ENCODE measurements at places on chromosomes 3 and 15.

DNA sequence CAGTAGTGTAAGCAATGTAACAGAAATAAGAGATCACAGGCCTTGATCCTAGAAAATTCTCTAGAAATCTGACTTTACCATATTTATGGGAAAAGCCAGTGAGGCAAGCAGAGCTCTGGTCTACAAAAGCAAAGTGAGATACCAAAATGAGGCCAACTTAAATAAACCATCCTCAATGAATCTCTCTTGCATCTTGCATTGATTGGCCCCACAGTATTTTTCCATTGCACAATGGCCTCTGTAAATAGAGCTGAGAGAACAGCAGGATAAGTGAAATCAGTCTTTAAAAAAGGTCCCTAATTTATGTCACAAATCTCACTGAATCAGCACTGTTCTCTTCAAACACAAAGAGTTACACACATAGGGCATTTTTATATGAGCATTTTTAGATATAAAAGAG is 8.9 kb downstream of the CFAP20DC start:
- no peak overlapping the region for H3K27ac ChIP-seq
- DNase-seq: no peak
- peaks cover 3% of the 10 kb centered on the region for H3K27me3 ChIP-seq
- no peaks in the 10 kb centered on the region for H3K4me1 ChIP-seq
- no peak overlapping the region for H3K4me3 ChIP-seq

GRCh38 chr15:97687654-97688053 is 272.8 kb upstream of the ARRDC4 start:
- H3K4me1 ChIP-seq: no peaks in the 10 kb centered on the region
- no peak for DNase-seq
- H3K36me3 ChIP-seq: no peaks in the 10 kb centered on the region
- no peak overlapping the region for H3K27ac ChIP-seq
- H3K4me3 ChIP-seq: no peak overlapping the region

DNA sequence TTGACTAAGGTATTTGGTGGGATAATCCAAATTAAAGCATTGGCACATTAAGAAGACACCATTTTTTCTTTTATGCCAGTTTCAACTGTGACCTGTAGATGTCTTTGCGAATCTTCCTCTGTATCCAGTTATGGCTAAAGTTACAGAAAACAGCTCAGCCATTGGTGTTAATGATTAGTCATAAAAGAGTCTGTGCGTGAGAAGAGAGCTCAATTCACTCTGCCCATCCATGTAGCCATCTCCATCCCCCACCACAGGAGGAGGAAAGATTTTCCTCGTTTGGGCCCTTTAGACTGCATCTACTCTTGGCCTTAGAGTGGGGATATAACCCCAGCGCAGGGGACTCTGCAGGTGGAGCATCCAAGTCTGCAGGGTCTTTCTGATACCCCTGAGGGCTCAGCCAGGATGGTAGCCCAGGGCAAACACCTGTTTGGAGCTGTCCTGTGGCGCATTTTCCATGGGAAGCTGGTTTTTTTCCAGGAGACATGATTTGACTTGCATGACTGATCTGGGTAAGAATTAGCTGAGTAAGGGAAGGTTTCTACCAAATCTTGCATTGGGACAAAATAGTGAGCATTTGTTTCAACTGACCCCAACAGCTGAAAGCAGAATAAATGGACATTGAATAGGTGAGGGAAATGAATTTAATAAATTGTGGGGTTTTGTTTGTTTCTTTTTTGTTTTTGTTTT is 29.5 kb downstream of the NANOGP8 start:
- H3K4me3 ChIP-seq: no peak overlapping the region
- H3K27ac ChIP-seq: no peak overlapping the region
- no peaks in the 10 kb centered on the region for H3K4me1 ChIP-seq
- no peak for DNase-seq
- H3K27me3 ChIP-seq: peaks cover 8% of the 10 kb centered on the region

DNA sequence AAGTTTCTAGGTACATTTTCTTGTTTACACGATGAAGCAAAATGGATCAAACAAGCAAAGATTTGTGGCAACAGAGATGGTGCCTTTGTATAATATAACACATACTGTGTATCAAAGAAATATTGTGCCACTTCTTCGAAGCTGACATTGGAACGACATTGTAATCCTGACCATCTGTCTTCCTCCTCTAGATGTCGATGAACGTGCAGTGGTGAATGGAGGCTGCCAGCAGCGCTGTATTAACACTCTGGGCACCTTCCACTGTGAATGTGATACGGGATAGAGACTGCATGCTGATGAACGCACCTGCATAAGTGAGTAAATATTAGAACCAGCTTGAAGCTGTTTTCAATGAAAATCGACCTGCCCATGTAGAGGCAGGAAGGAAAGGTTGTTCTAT is 613.3 kb upstream of the GOLIM4 start:
- no peak overlapping the region for H3K27ac ChIP-seq
- DNase-seq: no peak
- H3K27me3 ChIP-seq: no peaks in the 10 kb centered on the region
- no peaks in the 10 kb centered on the region for H3K4me1 ChIP-seq
- H3K4me3 ChIP-seq: no peak overlapping the region

DNA sequence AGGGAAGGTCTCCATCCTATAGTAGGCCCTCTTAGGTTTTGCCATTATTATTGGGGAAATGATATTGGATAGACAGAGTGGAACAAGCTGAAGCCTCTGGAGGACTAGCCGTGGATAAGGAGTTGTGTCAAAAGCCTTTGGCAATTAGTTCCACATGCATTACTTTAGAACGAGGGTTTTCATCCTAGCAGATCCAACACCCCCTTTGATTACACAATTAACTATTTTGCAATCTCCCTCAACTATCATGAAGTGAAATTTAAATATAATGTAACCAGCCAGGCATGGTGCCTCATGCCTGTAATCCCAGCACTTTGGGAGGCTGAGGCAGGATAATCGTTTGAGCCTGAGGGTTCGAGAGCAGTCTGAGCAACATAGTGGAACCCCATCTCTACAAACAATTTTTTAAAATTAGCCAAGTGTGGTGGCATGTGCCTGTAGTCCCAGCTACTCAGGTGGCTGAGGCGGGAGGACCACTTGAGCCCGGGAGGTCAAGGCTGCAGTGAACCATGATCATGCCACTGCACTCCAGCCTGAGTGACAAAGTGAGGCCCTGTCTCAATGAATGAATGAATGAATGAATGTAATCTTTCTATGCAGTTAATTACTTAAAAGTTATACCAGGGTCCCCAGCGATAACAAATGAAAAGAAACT is 56.8 kb downstream of the PXYLP1 start:
- H3K36me3 ChIP-seq: peaks cover 22% of the 10 kb centered on the region
- no peak for DNase-seq
- peaks cover 3% of the 10 kb centered on the region for H3K4me1 ChIP-seq
- H3K4me3 ChIP-seq: no peak overlapping the region

- no peak overlapping the region for H3K27ac ChIP-seq
- H3K36me3 ChIP-seq: no peaks in the 10 kb centered on the region
- DNase-seq: no peak
These were observed 17.9 kb downstream of the EPHB3 start for GRCh38 chr3:184579513-184579912.

DNA sequence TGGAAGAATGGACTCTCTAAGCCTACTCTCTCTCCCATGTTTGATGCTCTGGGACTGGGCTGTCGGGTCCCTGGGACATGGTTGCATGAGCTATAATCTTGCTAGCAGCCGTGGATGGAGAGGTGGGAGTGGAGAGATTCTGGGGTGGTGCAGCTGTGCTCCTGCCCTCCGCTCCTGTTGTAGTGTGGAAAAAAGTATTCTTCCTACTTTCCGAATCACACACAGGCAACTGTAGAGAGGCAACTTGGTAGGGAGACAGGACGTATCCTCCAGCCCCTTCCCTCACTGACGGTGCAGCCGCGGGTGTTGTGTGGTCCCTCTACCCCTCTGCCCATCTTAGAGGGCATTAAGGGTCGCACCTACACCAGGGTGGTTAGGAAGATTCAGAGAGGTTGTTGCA is 281.4 kb upstream of the TLE3 start:
- no peak for DNase-seq
- no peaks in the 10 kb centered on the region for H3K4me1 ChIP-seq
- H3K27ac ChIP-seq: no peak overlapping the region
- H3K27me3 ChIP-seq: peaks cover 13% of the 10 kb centered on the region
- no peak overlapping the region for H3K4me3 ChIP-seq

DNA sequence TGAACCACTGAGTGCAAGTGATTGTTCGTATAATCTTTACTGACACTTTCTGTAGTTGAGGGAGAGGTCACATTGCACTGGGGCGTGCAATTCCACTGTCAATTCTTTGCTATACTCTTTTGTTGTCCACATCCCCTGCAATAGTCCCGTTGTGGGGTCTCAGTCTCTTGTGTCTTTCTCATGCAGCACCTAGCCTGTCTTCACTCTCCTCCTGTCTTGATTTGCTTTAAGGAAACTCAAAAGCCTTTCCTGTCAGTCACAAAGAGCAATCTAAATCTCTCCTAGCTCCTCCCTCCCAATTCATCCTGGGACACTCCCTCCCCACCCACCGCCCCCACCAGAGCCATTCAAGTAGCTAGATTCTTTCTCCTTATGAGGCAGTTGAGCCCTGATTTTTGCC is 13.2 kb upstream of the TMEM158 start:
- H3K4me1 ChIP-seq: peaks cover 4% of the 10 kb centered on the region
- H3K27me3 ChIP-seq: peaks cover 15% of the 10 kb centered on the region
- H3K27ac ChIP-seq: no peak overlapping the region
- H3K36me3 ChIP-seq: no peaks in the 10 kb centered on the region

DNA sequence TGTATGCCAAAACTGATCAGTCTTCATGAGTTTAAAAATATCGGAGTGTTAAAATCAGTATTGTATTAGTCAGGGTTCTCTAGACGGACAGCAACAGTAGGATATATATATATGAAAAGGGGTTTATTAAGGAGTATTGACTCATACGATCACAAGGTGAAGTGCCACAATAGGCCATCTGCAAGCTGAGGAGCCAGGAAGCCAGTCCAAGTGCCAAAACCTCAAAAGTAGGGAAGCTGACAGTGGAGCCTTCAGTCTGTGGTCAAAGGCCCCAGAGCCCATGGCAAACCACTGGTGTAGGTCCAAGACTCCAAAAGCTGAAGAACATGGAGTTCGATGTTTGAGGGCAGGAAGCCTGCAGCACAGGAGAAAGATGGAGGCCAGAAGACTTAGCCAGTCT is 391.0 kb upstream of the CADM2 start:
- no peaks in the 10 kb centered on the region for H3K4me1 ChIP-seq
- no peaks in the 10 kb centered on the region for H3K36me3 ChIP-seq
- H3K27me3 ChIP-seq: no peaks in the 10 kb centered on the region
- H3K4me3 ChIP-seq: no peak overlapping the region
- no peak overlapping the region for H3K27ac ChIP-seq

- no peaks in the 10 kb centered on the region for H3K27me3 ChIP-seq
- no peaks in the 10 kb centered on the region for H3K36me3 ChIP-seq
- no peaks in the 10 kb centered on the region for H3K4me1 ChIP-seq
- H3K27ac ChIP-seq: no peak overlapping the region
- DNase-seq: no peak
- no peak overlapping the region for H3K4me3 ChIP-seq
These were observed 167.6 kb upstream of the CADPS start for GRCh38 chr3:63042833-63043232.

GRCh38 chr3:157394411-157394810 is 42.2 kb upstream of the PTX3 start:
- no peak for DNase-seq
- peaks cover 2% of the 10 kb centered on the region for H3K27me3 ChIP-seq
- no peak overlapping the region for H3K4me3 ChIP-seq
- H3K4me1 ChIP-seq: no peaks in the 10 kb centered on the region
- no peak overlapping the region for H3K27ac ChIP-seq

- H3K4me1 ChIP-seq: peaks cover 62% of the 10 kb centered on the region
- peak; percentile 73 for DNase-seq
- H3K4me3 ChIP-seq: peak overlapping the region; percentile 19
- H3K36me3 ChIP-seq: no peaks in the 10 kb centered on the region
- peak overlapping the region; percentile 58 for H3K27ac ChIP-seq
- H3K27me3 ChIP-seq: peaks cover 2% of the 10 kb centered on the region
These were observed 225.2 kb upstream of the ICE2 start for GRCh38 chr15:60704129-60704528.

DNA sequence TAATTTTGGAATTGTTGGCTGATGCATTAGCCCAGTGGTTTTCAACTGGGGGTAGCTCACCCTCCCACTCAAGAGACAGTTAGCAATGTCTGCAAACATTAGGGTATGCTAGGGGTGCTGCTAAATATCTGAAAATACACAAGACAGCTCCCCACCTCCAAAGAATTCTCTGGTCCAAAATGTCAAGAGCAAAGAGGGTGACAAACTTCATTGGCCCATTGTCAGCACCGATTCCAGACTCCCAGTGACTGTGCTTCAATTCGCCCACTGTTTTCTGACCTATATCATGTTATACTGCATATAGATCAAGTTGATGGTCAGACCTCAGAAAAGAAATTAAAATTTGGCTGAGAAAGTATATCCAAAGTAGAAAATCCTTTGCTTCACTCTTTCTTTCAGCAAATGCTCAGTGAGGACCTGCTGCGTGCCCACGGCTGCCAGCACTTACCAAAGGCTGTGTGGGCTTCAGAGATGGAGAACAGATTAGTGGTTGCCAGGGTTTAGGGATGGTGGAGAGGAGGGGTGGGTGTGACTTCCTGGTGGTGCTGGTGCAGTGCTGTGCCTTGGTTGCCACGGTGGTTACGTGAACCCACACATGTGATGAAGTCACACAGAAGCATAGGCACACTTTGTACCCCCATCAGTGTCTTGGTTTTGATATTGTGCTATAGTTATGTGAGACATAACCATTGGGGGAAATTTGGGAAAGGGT is 204.0 kb downstream of the PLCL2 start:
- peak overlapping the region; percentile 61 for H3K27ac ChIP-seq
- no peaks in the 10 kb centered on the region for H3K27me3 ChIP-seq
- peaks cover 41% of the 10 kb centered on the region for H3K4me1 ChIP-seq

GRCh38 chr15:87942316-87942715 is 314.2 kb downstream of the NTRK3 start:
- no peak for DNase-seq
- H3K4me1 ChIP-seq: no peaks in the 10 kb centered on the region
- H3K36me3 ChIP-seq: no peaks in the 10 kb centered on the region
- no peak overlapping the region for H3K27ac ChIP-seq
- no peaks in the 10 kb centered on the region for H3K27me3 ChIP-seq

GRCh38 chr3:86991840-86992435 is 989 bp upstream of the VGLL3 start:
- DNase-seq: no peak
- peaks cover 21% of the 10 kb centered on the region for H3K27me3 ChIP-seq
- no peaks in the 10 kb centered on the region for H3K36me3 ChIP-seq
